ENCODE measurements at places on chromosomes 13 and 19.

- DNase-seq = no peak
These were observed 52.0 kb downstream of the COMP start for GRCh38 chr19:18738961-18739690.

GRCh38 chr13:64083811-64084210, 2668.2 kb upstream of the PCDH20 start:
- no peak for DNase-seq

- DNase-seq = no peak
These were observed 7.6 kb downstream of the POU4F1 start for GRCh38 chr13:78595495-78596398.

- DNase-seq = no peak
These were observed 682 bp downstream of the SSBP4 start for GRCh38 chr19:18419699-18420460.

DNA sequence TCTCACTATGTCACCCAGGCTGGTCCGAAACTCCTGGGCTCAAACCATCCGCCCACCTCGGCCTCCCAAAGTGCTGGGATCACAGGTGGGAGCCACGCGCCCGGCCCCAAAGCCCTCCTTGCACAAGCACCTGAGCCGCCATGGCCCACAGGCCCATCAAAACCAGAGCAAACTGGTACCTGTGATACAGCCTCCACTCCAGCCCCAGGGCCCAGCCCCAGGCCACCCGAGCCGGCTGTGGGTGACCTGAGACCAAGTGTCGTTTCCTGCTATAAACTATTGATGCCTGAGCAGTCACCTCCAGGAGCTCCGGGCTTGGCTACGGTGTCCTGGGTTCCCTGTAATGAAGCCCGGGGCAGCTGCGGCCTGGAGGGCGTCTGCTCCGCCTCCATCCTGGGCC, 9.7 kb upstream of the PTBP1 start:
- DNase-seq = no peak

DNA sequence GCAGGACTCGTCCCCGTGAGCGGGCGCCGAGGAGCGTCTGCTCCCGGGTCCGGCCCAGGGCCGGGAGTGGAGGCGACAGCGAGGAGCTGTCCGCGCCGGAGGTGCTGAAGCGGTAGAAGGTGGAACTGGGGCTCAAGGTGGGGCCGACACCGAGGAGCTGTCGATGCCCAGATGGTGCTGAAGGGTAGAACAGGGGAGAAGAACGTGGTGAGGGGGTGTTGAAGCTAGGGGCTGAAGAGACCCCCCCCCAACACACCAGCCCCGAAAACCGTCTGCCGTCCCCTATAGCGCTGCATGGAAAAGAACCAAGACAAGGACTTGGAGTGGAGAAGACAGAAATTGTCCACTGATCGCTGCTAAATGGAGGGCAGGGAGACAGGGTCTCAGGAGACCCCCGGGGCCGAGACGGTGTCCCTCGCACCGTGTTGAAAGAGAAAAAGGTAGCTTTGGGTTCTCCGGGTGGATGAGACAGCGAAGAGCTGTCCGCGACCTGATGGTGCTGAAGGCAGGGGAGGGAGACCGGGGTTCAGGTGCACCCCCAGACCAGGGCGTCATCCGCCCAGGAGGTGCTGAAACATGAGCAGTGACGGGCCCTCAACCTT, 7.1 kb upstream of the PDE4C start:
- peak; percentile 47 for DNase-seq

DNA sequence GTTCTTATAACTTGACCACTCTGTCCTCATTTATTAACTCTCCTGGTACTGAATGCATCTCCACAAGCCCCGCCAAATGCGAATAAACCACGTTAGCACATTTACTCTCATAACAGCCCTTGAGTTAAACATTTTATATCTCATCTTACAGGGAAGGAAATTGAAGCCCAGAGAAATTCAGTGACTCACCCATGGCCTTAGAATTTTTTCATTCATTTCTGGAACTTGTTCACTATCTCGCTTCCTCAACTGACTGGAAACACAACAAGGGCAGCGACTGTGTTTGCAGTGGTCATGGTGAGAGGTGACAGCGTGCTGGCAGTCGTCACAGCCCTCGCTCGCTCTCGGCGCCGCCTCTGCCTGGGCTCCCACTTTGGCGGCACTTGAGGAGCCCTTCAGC, 39.5 kb downstream of the SERP2 start:
- no peak for DNase-seq

DNA sequence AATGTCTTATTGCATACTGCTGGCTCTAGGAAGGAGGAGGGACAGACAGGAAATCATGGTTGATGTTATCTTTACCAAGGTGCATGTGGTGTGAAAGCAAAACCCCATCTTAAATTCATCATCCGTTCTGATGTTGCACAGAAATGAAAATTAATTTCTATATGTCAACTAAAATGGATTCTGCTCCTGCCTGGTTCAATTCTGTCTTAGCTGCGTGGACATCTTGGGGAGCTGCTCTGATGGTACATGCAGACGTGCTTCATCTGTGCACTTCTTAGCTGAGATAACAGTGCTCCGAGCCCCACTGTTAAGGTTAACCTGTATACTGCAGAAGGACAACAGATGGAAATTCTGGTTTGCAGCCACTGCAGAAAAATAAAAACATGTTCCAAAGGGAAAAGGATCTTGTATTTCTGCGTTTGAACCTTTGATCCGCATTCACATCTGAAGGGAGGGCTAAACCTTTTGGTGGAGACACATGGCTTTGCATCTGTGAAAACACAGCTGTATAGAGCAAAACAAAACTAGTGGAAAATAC, 155.6 kb downstream of the TM9SF2 start:
- no peak for DNase-seq

DNA sequence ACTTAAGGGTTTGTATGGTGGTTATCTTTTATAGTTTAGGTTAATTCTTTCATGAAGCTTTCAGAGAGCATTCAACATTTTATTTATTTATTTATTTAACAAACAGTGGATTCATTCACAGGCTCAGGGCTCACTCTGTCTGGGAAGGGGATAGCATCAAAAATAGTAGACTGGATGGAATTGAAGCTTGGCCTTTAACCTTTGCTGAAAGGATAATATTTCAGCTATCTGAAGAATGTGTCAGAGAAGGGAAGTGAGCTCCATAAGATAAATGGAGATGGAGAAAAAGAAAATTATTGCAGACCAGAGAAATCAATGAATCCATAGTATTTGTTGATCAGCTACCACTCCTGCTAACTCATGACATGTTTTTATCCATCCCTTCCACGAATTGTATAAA, 305.6 kb downstream of the COG6 start:
- DNase-seq = peak; percentile 42

GRCh38 chr19:388691-389090, 20.3 kb downstream of the C2CD4C start:
- no peak for DNase-seq

GRCh38 chr13:49893591-49893990, 42.5 kb downstream of the SPRYD7 start:
- DNase-seq = no peak

DNA sequence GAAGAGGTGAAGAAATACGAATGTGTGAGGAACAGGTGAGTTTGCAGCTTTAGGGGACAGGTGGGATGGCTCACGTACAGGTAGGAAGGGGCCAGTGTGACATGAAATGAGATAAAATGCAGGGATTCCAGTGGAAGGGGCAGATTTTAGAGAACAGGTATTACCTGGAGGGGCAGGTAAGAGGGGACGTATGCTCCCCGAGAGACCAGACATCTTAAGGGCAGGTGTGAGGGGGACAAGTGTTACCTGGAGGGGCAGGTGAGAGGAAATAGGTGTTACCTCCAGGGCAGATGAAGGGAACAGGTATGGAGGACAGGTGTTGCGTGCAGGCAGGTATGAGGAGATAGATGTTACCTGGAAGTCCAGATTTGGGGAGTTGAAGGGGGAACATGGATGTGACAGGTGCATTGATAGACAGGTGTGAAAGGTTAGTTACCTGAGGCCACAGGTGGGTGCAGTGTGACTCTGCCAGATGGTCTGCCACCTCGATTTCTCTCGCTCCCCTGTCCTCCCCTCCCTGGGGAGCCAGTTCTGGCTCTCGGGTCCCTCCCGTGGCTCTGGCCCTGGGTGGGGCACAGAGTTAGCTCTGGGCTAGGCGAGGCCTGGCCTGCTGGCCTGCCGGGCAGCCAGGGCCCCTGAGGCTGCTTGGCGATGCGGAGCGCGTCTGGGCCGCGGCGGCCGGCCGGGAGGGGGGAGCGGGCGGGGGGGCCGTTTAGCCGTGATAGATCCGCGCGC, 2.1 kb downstream of the ERFL start:
- no peak for DNase-seq

GRCh38 chr19:16384688-16385087, 60.1 kb downstream of the KLF2 start:
- no peak for DNase-seq

DNA sequence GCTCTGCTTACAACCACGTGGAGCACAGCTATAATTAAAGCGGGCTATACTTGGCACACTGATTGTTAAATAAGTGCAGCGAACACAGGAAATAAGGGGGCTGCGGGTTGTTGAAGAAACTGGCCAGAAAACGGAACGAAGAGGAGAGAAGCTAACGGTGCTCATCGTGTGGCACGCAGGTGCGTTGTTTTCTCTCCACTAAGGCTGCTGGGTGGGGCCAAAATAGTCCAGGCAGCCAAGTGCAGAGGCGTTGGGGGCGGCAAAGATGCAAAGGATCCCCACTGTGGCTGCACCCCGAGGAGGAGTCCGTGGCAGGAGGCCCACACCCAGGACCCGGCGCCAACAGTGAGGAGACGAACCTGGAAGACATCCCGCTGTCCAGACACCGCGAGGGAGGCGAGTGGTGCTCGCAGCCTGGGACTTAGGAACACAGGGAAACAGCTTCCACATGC, 8.1 kb upstream of the ARL11 start:
- DNase-seq = no peak

GRCh38 chr19:10780368-10780767, 55.6 kb downstream of the TMED1 start:
- DNase-seq = peak; percentile 75

GRCh38 chr19:55993492-55993891, 6.9 kb downstream of the NLRP5 start:
- no peak for DNase-seq

DNA sequence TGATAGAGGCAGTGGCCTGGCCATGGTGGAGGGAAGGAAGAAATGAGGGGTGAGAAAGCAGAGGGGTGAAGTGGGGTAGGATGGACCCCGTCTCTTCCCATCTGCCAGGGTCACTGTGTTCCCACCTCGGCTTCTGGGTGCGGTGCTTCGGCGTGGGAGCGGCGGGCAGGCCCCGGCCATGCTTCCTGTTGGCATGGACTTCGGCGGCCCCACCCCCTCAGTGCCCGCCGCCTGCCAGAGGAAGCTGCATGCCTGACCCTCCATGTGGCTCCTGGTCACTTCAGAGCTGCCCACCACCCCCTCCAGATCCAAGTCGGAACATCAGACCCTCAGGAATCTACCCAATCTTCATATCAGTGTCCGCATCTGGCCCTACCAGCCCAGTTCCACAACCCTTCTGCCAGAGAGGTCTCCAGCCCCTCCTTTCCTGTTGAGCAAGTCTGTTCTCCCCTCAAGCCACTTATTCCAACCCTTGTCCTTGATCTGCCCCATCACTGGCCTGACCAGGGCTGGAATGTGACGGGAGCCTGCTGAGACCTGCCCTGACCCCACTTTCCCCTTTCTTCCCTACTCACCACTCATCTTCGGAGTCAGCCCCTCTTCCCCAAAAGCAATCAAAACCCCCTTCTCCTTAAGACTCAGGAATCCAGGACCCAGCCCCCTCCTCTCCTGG, 1.5 kb downstream of the KCNN4 start:
- DNase-seq = no peak

- DNase-seq = peak; percentile 26
These were observed 151.3 kb downstream of the CYSLTR2 start for GRCh38 chr13:48804821-48805601.

DNA sequence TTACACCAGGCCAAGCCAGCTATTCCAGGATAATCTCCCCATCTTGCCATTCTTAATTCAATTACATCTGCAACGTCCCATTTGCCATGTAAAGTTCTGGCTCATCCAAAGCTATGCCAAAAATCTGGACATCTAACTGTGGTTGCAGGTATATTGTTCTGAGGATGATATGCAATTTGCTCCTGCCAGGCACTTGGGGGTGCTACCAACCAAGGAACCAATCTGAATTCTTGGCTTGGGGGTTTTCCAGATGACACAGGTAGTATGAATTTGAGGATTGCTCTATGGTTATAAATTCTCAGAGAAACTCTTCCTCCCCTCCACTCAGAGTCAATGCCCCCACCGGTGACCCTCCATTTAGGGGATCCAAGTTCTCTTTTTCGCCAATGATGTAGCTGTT, 33.0 kb downstream of the CRYL1 start:
- DNase-seq = peak; percentile 52

GRCh38 chr13:75400775-75401174, 81.2 kb downstream of the TBC1D4 start:
- DNase-seq = no peak

GRCh38 chr13:73943137-73943964, 190.9 kb downstream of the KLF12 start:
- DNase-seq = no peak

DNA sequence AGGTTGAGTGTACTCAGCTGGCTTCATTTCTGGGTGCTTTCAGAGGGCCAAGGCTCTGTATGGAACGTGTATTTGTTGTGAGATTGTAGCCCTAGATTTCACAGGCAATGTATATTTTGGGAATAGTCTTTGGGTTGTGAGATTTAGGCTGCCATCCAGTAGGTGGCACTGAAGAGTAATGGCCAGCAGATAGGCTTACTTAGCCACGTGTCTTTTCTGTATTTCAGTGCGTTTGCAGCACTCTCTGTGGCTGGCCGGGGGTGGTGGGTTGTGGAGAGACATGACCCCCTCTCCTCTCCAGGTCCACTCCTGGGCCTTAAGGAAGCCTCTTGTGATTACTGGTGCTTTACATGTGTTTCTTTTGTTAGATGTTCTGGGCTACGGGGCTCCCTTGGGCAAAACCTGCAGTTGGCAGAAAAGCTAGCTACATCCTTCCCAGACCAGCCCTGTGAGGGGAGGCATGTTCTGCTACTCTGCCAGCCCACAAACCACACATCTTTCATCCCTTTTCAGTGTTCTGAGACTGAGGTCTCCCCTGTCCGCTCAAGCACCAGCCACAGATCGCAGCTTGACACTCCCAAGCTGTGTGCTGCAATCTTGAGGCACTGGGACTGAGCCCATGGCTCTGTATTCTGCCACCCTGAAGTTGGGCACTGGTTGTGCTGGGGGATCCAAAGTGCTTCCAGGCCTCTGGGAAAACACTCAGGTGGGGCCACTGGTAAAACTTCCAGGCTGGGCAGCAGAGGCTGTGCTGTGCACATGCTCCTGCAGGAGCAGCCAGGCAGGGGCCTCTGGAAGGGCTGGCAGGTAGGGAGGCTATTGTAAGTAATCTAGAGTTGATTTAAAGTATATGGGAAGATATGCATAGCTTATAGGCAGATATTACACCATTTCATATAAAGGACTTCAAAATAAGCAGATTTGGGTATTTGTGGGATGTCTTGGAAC, 1096.8 kb upstream of the PCDH20 start:
- peak; percentile 2 for DNase-seq
